ENCODE measurements at places on chromosomes 7 and 10.

GRCh38 chr10:130137090-130137448, 878 bp downstream of the GLRX3 start:
- DNase-seq, result peak; percentile 70

GRCh38 chr10:12036073-12036655, 6.4 kb downstream of the UPF2 start:
- no peak for DNase-seq

GRCh38 chr7:128160296-128160695, 80.8 kb upstream of the LEP start:
- DNase-seq, result no peak

DNA sequence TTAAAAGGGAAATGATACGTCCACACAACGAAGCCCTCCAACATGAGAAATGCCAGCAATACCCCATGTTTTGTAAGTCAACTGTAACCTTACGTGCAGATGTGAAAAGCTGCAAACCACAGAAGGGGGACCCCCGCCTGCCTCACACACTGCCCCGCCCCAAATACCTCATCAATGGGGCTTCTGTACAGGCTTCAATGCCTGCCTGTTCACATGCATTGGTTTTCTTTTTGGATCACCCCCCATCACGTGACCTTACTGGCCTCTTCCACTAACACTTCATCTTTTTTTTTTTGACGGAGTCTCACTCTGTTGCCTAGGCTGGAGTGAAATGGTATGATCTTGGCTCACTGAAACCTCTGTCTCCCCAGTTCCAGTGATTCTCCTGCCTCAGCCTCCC, 224.0 kb downstream of the TNS3 start:
- DNase-seq, result no peak

GRCh38 chr10:55220975-55221374, 419.9 kb upstream of the PCDH15 start:
- no peak for DNase-seq

DNA sequence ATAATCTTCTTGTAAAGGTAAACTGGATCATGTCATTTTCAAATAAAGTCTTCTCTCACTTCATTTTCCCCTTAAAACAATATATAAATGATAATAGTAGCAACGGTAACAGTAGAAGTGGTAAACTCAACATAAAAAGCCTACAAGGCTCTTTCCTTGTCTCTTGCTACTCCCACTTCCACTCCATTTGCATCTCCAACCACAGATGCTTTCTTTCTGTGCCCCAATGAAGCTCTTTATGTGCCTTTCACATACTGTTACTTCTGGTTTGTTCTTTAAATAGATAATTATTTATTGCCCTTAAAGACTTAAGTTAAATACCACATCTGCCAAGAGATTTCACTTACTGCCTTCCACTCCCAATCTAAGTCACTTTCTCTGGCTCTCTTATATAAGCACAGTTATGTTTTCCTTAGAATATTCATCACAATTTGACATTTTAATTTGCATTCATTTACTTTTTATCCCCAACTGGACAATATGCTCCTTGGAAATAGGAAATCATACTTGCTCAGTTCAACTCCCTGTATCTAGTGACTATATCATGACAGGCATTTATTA, 149.9 kb downstream of the CRPPA start:
- no peak for DNase-seq
